ENCODE measurements at places on chromosomes 13 and 19.

- DNase-seq, result peak; percentile 84
Observed at GRCh38 chr19:19643158-19644053, at the start of gene GMIP. Gene GMIP, minus strand, starts transcription at chr19:19643657. Its CDS starts 128 bp downstream, at chr19:19643529.

DNA sequence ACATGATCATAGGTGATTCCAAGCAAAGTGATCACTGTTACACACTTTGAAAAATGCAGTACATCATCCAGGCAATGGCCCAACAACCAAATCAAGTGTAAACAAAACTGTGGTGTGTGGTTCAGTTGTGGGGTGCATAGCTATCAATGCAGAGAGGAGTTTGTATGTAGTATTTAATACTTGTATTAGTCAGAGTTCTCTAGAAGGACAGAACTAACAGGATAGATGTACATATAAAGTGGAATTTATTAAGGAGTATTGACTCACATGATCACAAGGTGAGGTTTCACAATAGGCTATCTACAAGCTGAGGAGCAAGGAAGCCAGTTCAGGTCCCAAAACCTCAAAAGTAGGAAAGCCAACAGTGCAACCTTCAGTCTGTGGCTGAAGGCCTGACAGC, 249.3 kb upstream of the HTR2A start:
- no peak for DNase-seq

DNA sequence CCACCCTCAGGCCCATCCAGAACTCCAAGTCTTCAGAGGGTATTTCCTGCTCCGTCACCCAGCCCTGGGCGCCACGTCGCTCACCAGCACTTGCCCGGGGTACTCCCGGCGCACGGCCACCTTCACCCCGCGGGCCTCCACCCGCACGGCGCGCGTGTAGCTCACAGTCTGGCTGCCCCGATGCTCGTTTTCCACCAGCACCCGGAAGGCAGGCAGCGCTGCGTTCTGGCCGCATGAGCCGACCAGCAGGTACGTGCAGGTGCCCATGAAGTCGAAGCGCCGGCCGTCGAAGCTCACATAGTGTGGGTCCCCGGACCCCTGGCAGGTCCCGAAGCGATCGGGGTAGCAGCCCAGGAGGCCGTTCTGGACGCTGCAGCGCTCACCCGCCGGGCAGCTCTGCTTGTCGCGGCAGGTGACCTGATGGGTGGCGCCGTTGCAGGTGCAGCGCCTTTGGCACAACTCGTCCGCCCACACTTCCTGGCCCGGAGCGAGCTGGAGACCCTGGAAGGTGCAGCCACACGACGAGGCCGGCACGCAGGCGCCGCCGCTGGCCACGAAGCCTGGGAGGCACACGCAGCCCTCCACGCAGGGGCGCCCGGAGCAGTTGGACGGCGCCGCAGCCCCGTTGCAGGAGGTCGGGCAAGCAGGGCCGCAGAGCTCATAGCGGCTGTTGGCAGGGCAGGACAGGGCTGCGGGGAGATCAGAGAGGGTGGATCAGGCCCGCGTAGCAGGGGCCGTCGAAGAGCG, 19.2 kb downstream of the FCGBP start:
- no peak for DNase-seq

- no peak for DNase-seq
Observed at GRCh38 chr13:100542826-100543156, 45.8 kb downstream of the GGACT start.

DNA sequence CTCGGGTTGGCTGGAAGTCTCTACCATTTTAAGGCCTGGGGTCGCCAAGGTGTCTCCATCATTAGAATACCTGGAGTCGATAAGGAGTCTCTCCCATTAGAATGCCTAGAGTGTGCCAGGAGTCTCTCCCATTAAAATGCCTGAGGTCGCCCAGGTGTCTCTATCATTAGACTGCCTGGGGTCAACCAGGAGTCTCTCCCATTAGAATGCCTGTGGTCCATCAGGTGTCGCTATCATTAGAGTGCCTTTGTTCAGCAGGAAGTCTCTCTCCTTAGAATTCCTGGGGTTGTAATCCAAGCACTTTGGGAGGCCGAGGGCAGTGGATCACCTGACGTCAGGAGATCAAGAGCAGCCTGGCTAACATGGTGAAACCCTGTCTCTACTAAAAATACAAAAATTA, 1533.0 kb downstream of the UQCRFS1 start:
- no peak for DNase-seq

- no peak for DNase-seq
Observed at GRCh38 chr19:7482584-7483439, 6.0 kb downstream of the PEX11G start.

DNA sequence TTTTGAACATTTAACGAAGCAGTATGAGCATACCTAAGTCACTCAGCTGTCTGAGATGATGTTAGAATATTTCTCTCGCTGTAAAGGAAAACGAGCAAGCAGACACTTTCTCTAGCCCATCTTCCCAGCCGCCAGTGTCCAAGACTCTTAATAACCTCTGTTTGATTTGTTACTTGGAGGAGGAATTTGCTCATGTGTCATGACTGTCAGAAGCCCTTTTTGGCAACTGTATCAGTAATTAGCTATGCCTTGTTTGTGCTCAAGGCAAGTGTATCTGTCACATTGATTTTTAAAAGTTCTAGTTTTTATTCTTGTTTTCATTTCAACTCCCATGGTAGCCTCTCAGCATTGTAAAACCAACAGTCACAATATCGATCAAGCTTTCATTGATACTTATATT, 828.4 kb upstream of the SLC10A2 start:
- no peak for DNase-seq

DNA sequence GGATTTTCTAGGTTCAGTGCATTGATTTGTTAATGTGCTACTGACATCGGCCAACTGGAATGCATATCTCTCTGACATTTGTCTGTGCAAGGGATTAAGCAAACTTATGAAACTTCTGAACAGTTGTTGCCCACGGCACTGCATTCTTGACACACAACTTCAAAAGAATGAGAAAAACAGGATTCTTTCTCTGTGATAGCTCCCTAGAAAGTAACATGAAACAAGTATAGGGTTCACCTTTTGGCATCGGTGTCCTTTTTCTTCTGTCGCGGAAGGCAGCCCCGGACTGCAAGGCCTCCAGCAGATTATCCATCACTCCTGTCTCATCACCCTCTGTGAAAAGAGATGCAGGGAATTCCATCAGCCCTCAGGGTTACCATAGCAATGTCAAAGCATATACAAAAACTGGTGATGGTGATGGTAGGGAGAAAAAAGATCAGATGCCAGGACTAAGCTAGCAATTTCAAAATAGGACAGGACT, 389.2 kb downstream of the DIAPH3 start:
- no peak for DNase-seq

- DNase-seq, result no peak
Observed at GRCh38 chr13:51834581-51835171, 10.3 kb downstream of the TMEM272 start.

DNA sequence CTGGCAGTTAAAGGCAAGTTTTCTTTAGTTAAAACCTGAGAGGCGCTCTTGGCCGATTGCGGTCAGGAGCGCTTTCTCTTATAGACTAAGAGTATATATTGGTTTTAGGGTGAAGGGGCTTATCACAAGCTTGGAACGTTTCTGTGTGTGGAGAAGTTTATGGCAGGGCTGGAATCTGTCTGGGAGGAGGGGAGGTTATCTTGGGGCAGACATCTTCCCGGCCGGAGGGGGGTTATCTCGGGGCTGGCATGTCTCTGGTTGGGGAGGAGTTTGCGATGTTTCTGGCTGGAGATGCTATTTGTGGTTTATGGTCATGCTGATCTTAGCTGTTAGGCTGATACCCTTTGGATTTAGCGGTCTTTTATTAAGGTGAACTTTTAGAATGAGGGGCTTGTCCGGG, 18.3 kb downstream of the KDM4B start:
- no peak for DNase-seq

DNA sequence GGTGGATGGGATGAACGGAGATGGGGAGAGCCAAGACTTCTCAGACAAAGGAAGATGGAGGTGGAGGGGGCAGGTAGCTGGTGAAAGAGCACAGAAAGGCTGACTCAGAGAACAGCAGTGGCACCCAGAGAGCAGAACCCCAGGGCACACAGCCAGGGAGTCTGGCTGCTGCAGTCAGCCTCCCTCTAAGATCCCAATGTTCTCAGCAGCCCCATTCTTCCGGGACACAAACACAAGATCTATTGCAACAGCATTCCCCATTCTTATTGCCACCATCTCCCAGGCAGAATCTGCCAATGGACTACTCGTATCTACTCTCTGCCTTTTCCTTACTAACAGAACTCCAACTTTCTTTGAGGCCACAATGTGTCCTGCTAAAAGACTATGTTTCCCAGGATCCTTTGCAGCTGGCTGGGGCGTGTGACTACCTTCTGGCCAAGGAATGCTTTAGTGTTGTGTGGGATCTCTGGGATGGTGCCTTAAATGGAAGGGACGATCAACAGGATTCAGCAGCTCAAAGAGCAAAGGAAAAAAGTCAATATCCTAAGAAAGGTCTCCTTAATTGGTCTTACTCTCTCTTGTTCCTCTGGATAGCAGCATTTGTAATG, 7.5 kb downstream of the THAP8 start:
- no peak for DNase-seq

- DNase-seq, result no peak
Observed at GRCh38 chr19:17757125-17757524, 5.8 kb downstream of the FCHO1 start.

GRCh38 chr19:38669552-38669951, 22.1 kb downstream of the ACTN4 start:
- DNase-seq, result no peak

DNA sequence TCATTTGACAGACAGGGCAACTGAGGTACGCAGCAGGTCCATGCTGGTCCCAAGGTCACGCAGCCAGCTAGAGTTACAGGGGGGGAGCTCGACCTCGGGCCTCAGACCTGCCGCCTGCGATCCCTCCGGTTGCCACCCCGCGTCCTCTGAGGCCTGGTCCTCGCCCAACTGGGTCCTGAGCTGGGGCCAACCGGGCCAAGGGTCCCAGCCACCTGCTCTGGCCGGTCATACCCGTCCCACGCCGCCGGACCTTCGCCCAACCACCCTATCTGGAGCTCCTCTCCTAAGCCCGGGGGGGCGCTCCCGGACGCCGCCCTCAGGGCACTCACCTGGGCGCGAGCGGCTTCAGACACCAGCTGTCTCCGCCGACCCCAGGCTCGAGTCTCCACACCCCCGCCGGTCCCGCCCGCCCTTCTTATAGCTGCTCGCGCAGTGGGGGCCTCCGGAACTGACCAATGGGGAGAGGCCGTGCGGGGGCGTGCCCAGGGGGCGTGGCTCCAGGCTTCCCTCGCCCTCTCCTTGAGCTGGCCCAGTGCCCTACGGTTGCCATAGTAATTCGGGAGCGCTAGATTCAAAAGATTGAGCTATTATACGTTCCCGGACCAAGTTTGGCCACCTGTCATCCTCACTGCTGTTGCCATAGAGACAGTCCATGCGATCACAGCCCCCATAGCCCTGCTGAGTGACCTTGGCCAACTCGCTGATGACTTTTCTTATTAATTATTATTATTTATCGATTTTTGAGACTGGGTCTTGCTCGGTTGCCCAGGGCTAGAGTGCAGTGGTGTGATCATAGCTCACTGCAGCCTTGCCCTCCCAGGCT, at the start of gene PLIN5:
TSS of gene PLIN5 (minus strand) at position 389 of the 823 bp plus-strand sequence. CDS start 1,150 bp downstream, outside the sequence.
- DNase-seq, result no peak

GRCh38 chr19:8454218-8454617, 9.4 kb downstream of the HNRNPM start:
- DNase-seq, result no peak

DNA sequence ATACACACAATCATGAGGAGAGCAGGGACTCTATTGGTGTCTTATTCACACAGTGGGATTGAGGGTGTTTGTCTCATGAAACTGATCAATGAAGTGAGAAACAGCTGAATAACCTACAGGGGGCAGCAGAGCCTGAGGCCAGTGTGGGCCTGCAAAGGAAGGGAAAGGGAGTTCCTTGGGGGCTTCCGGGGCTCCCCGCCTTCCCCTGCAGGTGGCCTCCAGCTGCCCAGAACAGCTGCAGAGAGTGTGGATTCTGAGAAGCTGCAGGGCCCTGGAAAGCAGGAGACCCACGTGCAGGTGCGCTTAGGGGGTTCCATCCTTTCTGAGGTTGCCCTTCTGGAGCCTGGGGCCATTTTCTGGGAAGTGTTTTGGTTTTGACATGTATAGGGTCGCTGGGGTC, 20.1 kb downstream of the ZNF763 start:
- DNase-seq, result no peak

- DNase-seq, result no peak
Observed at GRCh38 chr13:69124996-69125395, 982.6 kb upstream of the ATXN8OS start.

GRCh38 chr13:99797691-99798090, 173.9 kb downstream of the ZIC5 start:
- DNase-seq, result no peak

DNA sequence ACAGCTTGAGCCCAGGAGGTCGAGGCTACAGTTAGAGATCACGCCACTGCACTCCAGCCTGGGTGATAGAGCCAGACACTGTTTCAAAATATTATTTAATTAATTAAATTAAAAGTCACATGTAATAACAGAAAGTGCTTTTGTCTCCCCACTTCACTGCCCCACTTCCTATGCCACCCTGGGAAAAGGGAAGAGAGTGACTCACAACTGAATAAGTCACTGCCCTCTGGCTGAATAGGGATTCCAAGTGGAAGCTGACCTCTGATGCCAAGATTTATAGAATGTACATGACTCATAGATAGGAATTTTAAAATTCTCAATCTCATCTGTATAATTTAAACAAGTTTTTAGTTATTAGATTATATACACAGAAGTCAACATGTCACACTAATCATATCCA, 22.2 kb upstream of the ERVV-1 start:
- DNase-seq, result no peak

DNA sequence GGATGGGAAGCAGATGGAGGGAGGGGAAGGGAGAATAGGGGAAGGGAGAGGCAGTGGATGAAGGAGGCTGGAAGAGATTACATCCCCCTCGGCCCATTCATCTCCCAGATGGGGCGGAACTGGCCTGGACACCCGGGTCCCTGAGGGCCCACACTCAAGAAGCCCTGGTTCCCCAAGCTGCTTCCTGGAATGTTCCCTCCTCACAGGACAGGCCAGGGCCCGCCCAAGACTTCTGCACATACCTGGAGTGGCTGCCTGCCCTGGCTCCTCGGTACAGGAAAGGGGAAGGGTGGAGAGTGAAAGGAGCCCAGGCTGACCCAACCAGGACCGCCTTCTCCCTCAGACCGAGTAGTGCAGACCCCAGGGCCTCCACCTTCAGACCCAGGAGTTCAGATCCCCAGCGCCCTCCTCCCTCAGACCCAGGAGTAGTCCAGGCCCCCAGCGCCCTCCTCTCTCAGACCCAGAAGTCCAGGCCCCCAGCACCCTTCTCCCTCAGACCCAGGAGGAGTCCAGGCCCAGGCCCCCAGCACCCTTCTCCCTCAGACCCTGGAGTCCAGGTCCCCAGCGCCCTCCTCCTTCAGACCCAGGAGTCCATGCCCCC, 489 bp downstream of the NTF4 start:
- DNase-seq, result no peak

DNA sequence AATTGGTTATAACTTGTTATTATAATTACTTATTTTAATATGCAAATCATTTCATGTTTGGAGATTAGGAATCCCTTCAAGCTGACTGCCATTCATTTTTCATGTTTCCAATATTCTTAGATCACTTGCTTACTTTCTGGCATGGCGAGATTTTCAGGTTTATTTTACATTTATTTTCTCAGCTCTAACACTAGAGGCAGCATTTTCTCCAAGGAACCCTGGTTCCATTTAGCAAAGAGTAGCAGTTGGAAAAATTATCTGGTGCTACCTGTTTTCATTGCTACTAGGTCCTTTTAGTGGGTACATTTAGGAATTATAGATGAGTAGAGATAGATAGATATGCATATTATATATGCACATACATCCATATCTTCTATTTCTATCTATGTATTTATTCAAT, 90.9 kb upstream of the TRPC4 start:
- DNase-seq, result no peak

GRCh38 chr19:16889366-16889882, 625 bp downstream of the F2RL3 start:
- DNase-seq, result no peak

- DNase-seq, result no peak
Observed at GRCh38 chr13:93635616-93636032, 409.0 kb downstream of the GPC6 start.

Data from activated CD4-positive, alpha-beta T cell treated with anti-CD3 and anti-CD28 coated beads, Interleukin-2, amount 50 U/mL, for 4 hours (primary cell).